ENCODE measurements at places on chromosomes 2 and 18.

DNA sequence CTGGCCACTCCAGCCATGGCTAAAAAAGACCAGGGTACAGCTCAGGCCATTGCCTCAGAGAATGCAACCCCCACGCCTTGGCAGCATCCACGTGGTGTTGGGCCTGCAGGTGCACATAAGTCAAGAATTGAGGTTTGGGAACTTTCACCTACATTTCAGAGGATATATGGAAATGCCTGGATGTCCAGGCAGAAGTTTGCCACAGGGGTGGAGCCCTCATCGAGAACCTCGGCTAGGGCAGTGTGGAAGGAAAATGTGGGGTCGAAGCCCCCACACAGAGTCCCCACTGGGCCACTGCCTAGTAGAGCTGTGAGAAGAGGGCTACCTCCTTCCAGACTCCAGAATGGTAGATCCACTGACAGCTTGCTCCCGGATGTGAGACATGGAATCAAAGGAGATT is 477.3 kb downstream of the LPIN1 start:
- no peak for DNase-seq

GRCh38 chr2:160042054-160042453 is 20.4 kb downstream of the PLA2R1 start:
- no peak for DNase-seq

DNA sequence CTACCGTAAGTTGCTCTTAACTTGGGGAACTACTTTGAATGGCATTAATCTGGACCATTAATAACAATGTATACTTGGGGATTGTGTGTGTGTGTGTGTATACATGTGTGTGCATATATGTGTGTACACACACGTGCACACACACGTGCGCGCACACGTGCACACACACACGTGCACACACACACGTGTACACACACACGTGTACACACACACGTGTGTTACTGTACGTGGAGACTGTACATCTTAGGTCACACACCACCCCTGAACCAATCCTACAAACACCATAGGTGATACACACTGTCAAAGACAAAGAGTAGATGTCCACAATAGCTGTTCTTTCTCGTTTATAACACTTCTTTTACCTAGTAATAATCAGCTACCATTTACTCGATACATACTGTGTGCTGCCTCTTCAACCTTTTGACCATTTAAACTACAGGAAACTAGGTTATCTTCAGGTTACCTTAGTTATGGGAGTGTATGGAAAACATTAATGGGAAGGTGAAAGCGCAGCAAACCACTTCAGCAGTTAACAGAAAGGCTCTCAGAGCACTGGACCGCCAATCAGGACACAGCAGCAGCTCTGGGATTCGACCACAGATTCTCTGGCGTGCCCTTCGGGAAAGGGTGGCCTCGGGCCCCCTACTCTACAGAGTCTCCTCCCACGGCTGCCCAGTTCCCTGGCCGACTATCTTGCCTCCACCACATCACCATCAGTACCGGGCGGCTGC is 894 bp upstream of the GCC2 start:
- no peak for DNase-seq

GRCh38 chr2:207983641-207984042 is 41.7 kb downstream of the PLEKHM3 start:
- DNase-seq, result no peak

DNA sequence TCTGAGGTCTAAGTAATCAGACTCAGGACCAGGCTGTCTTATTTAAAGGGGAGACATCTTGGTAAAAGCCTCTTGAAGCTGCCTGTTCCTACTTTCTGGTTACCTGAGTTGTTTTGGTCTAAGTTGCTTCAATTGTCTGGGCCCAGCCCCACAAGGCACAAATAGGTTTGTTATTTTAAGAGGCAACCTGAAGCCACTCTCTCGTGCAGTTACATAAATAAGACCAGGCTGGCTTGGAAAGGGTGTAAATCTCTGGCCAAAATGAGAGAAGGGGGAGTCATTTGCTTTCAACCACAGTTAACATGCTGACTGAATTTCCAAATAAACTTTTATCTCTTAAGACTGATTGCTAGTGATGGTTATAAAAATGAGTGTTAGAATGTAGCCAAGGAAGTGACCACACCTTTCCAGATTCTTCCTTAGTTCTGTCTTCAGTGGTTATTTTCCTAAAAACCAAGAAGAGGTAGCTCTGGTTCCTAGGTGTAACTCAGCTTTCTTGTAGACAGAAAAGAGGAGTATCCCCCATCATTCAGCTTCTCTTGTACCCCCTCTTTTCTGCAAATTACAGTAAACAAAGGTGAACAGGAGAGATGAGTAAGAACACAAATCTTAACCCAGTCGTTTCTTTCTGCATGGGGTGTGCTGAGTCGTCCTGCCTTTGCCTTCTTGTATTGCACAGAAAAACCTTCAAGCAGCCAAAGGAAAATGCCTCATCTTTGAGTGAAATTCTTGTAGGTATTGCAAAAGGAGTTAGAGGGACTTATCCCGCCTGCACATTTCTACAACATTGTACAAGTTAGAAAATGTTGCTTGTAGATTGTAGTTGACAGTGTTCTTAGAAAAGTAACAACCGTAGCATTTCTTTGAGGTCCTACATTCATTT is 161.5 kb upstream of the NT5C1B start:
- no peak for DNase-seq

- peak; percentile 29 for DNase-seq
Measured at GRCh38 chr2:157838442-157839161, 37.5 kb downstream of the ACVR1 start.

DNA sequence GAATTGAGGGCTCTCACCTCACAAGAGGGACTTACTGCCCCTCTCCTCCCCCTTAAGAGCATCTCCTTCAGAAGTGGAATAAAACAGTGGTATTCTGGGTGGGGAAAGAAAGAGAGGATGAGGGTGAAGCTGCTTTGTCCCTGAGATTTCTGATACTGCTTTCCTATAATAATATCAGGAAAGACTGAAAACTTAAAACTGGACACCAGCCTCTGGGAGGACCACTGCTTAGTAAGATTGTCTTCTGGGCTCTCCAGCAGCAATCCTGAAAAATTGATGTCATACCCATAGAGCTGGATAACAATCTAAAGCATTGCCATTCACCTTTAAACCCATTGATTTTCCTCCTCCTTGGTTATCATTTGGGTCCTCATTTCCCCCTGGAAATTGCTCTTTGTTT is 4.7 kb upstream of the HOXD4 start:
- no peak for DNase-seq
